ENCODE measurements at places on chromosomes 1 and 21.

DNA sequence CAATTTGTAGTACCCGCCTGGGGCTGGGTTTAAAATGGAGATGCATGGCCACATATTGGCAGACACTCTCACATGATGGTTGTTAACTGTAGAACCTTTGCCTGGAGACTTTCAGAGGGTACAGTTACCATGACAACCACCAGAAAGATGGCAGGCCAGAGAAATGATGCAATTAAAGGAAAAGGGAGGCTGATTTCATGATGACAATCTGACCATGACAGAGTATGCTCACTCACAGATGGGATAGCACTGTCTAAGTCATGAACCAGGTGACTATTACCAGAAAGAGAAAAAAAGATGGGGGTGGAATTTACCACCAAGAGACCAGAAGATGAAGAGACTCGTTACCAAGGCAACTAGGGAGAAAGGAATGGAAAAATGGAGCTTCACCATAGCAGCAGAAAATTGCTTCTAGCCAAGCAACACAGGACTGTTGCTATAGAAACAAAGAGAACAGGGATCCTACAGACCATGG is 3.5 kb upstream of the TRIT1 start:
- no peak for DNase-seq

DNA sequence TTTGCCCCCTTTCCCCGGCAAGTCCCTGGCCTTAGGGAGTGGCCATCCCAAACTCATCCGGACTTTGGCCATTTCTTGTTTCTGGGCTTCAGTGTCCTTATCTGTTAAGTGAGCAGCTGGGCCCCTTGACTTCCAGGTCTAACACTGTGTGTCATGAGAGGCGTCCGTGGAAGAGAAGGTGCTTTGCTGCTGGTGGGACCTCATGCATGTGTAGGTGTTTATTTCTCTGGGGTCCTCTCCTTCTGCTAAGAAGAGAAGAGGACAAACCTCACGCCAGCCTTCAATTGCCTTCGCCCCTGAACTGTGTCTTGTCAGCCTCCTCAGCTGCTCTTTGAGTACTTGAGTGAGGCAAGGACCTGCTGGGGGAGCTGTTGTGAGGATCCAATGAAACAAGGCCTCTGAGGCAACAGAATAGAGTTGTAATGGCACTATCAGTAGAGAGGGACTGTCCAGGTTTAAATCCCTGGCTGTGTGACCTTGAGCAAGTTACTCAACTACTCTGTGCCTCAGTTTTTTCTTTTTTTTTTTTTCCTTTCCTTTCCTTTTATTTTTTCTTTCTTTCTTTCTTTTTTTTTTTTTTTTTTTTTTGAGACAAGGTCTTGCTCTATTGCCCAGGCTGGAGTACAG is 72.5 kb downstream of the RUNX3 start:
- DNase-seq = no peak

DNA sequence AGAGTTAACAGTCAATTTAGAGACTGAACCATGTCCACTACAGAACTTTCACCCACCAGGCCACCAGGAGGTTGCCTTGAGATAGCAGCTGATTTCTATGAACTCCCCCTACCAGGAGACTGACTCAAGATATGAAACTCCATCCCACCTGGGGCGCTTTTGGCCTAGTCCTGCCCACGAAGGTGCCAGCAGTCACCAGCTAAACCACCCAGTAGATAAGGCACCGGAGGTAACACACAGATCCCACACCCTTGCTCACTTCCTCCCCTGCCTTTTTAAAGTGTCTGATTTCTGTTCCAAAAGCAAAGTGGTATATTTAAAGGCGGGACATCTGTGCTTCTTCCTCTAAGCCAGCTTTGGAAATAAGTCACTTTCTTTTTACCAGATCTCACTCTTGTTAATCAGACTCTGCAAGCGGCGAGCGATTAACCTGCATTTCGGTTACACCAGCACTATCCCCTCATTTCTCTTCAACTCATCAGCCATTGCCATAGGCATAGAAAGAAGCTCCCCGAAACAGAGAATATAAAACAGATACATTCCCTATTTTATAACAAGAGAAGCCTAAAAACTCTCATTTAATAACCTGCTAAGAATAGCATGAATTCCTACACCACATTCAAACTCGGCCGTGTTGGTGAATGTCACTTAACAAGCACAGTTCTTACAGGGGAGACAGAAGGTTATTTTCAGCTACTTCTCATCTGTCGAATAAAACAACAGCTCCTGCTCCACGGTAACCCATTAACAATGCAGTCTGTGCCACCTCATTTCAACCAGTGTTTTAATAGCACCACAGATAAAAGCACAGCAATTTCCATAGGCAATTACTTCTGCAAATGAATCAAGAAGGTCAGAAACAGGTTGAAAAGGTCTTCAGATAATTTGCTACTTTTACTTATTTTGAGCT is 318.1 kb downstream of the KCNH1 start:
- no peak for DNase-seq

DNA sequence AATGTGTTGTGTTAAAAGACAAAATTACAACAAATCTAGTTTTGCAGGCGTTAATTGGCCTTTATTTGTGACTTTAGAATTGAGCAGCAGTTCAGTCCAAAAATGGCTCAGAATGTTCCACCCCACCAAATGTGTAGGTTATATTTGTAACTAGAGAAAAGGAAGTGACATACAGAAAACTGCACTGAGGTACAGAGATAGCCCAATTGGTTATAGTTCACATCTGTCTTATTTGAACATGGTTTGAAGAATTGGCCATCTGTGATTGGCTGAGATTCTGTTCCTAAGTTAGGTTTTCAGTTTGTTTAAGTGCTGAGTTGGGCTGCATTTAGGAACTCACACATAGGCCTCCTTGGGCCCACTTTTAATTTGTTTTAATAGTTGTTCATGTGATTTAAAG is 12.0 kb upstream of the FMO2 start:
- DNase-seq = no peak

GRCh38 chr1:101131239-101131843 is 105.5 kb upstream of the S1PR1 start:
- DNase-seq = no peak

DNA sequence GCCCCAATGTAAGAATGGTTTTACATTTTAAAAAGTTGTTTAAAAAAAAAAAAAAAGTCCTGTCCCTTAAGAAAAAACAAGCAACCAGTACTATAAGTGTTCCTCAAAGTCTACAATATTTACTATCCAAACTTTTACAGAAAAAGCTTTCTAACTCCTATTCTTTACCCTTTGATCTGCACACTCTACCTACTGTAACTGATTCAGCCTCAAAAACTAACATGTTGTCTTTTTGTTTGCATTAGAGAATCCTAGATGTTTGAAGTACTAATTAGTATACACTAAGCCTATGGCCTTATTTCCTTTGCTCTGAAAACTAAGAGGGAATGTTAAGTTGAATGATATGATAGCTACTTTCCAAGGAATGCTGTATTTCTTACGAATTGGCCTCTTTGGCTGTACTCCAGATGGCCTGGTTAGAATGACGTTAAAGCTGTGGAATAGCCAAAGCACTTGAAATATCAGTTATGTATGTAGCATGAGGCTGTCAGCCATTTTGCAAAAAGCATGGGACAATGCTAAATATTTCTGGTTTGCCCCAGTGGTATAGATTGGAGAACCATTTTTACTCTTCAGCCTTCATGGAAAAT is 234.8 kb downstream of the GPR52 start:
- DNase-seq = no peak

GRCh38 chr1:198445872-198446271 is 94.6 kb downstream of the ATP6V1G3 start:
- no peak for DNase-seq

DNA sequence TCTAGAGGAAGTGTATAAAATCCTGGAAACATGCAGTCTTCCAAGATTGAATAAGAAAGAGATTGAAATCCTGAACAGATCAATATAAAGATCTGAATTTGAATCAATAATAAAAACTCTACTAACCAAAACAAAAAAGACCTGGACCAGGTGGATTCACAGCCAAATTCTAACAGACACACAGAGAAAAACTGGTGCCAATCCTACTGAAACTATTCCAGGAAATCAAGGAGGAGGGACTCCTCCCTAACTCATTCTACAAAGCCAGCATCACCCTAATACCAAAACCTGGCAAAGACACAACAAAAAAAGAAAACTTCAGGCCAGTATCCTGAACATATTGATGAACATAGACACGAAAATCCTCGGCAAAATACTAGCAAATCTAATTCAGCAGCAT is 58.3 kb downstream of the SYT14 start:
- DNase-seq = no peak
